ENCODE measurements at places on chromosomes 13 and 19. TPM values are rescaled to one million over a fixed set of nuclear protein-coding genes. Genes with fewer than 3 reads are reported as not detected.

GRCh38 chr19:40815223-40815622 lies 16.2 kb downstream of the EGLN2 start:
- DNase-seq = no peak

Gene SIGLECL1
- not detected for total RNA-seq

Gene RNF17
- 0.09 TPM for total RNA-seq

DNA sequence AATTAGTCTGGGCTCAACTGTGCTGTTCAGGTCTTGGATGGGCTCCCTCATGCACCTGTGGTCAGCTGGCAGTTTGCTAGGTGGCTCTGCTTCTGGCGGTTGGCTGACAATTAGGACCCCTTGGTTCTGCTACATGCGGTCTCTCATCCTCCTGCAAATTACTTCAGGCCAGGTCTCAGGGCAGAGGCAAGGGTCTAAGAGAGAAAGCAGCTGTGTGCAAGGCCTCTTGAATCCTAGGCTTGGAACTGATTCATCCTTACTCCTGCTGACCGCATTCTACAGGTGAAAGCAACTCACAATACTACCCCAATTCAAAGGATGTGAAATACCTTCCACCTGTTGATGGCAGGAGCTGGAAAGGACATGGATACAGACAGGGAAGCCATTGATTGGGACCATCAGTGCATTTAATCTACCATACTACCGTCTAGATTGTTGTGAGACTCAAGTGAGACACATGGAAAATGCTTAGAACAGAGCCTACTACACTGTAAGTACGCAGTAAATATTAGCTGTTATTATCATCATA lies 19.1 kb downstream of the CBY2 start:
- no peak for DNase-seq

DNA sequence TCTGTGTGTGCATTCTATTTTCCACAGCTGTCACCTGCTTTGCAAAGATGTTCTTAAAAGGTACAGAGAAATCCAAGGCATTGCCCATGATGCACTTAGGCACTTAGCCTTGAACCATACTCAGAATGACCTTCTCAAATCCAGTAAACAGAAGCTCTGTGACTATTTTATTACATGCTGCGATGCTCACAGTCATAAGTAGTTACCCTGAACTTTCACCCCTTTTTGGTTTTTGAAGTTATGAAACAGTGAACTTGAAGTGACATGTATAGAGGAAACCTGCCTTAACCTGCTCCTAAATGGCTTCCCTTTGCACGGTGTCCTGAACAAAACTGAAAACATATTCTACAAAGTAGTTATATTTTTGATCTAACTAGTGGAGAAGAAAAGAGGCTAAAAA lies 100.4 kb downstream of the SLC10A2 start:
- no peak for DNase-seq

Gene SNAPC2
- total RNA-seq = 4.6 TPM

DNA sequence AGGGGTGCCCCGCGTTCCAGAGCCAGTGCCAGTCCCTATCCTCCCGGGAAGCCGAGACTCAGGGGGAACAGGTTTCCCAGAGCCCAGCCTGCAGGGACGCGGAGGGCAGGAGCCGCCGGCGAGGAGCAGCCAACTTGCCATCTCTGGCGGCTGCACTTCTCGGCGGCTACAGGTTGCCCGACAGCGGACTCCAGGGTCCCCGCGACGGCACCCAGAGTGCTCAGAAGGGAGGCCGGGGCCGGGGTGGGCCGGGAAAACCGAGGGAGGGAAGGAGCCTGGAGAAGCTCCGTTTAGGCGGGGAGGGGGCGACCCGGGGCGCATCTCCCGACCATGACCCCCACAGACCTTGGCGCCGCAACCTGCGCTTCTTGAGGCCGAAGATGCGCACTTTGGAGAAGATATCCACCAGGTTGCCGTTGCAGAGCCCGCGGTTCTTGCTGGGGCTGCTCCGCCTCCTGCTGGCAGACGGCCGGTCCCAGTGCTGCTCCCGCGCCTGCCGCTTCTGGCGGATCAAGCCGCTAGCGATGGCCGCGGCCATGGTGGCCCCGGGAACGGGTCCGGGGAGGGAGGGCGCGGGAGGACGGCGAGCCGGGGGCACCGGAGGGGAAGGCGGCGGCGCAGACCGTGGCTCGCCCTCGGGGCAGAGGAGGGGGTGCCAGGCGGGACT lies 463.8 kb downstream of the ITGBL1 start:
- peak; percentile 52 for DNase-seq

Gene FGF14
- total RNA-seq = 86.1 TPM

DNA sequence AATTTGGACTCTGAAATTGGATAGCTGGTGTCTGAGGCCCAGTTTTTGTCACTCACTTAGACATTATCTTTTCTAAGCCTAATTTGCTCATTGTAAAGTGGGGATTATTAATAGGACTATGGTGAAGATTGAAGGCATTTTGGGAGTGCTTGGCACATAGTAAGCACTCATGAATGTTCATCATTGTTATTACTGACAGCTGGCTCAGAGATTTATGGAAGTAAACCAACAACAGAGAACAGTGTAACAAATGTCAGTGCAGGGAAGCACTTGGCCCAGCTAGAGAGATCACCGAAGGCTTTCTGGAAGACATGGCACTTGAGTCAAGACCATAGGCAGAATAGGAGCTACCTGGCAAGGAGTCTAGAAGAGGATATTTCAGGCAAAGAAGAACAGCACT lies 92.3 kb downstream of the RFC3 start:
- DNase-seq = peak; percentile 49

Gene PDX1
- total RNA-seq = not detected

DNA sequence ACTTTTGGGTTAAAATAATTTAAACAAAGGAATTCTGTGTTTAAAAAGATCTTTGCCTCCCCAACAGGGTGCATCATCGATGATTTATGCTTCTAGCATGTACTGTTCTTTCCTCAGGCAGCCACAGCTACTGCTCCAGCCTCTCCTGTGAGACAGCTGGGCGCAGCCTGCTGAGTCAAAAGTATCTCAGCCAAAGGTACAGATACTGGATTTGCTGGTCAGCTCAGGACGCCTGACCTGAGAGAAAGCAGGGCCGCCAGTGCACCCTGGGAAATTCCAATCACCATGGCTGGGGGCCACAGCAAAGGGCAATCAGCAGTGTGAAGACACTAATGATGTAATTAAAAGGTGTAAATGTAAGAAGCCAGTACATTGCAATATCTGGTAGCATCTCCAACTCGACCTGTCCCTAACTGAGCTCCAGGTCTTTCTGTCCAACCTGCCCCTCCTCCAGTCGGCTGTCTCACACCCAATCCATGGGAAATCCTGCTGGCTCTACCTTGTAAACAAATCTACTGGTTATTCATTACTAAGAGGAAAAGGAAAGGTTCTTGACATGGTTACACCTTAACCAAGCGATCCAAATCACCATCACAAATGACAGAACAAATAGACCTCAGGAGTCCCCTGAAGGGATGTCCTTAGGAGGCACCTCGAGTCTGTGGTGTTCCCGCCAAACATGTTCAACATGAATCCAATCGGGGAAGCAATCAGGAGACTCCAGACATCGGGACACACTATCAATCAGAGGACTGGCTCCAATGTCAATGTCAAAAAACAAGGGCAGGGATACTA lies 7.3 kb downstream of the OPA3 start:
- no peak for DNase-seq

GRCh38 chr13:27177852-27178251 lies 6.2 kb upstream of the USP12 start:
- DNase-seq = no peak

Gene NKG7
- total RNA-seq = 0.45 TPM

- no peak for DNase-seq
Observed at GRCh38 chr13:60009300-60010253, 154.2 kb downstream of the DIAPH3 start.
